ENCODE measurements at places on chromosomes 7 and 10.

DNA sequence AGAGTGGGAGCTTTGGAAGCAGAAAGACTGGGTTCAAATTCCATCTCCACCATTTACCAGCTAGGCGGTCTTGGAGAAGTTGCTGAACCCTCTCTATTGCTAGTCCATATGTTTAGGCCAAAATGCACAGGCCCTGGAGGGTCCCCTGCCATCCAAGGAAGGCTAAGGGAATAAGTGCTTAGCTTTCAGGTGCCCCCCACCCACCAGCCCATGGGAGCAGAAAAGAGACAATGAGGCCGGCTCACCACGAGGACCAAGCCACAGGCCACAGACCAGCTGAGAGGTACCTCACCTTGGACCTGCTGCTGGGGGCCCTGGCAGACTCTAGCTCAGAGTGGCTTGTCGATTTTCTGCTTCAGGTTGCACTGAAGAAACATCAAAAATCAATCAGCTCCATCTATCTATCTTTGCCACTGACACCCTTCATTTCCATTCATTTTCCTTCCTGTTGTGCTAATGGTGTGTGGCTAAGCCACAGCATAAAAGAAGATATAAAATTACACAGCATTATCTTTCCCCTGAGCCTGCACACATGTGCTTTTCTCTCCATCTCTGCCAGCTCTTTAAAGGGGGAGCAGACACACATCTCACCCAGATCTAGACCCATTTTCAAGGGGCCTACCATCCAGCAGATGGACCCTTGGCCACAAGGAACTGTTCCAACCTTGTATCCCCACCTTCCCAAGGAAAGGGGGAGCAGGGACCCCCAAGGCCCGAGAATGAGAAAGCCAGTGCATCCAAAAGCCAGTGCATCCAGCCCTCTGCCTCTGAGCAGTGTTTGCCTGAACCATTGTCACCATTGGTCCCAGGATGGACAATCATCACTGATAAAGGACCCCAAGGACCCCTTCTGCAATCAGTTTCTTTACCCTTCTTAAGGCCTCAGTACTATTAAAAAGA is 65.4 kb downstream of the GRID1 start:
- DNase-seq = no peak

GRCh38 chr7:116955801-116956476 is 2.6 kb downstream of the ST7 start:
- no peak for DNase-seq

DNA sequence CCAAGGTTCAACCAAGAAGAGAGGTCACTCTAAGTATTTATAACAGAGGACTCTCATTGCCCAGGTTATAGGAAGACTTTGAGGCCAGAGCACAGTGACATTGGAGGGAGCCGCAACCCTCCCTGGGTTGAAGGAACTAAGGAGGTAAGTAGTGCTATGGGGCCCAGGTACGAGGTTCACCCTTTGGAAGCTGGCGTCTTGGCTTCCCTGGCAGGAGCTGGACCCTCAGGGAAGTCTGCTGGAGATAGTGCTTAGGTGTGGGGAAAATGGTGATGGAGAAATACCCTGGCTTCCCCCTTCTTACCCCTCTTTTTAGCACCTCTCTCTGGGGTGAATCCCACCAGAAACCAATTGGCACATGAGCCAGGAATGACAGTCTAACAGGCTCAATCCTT is 317.9 kb upstream of the ZNF32 start:
- no peak for DNase-seq

DNA sequence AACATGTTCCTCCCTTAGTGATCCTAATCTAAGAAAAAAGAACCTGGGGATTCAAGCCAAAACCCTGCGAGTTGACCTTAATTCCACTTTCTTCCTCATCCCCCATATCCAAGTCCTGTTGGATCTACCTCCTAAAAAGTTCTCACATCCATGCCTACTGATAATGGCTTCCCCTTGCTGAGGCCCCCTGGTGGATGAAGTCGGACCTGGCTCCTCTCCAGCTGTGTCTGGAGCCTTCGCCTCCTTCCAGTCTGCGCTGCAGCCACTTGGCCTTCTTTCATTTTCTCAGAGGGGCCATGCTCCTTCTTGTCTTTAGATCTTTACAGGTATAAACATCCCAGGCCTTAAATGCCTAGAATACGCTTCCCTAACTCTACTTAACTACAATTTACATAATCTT is 8.1 kb downstream of the PDE1C start:
- peak; percentile 33 for DNase-seq

DNA sequence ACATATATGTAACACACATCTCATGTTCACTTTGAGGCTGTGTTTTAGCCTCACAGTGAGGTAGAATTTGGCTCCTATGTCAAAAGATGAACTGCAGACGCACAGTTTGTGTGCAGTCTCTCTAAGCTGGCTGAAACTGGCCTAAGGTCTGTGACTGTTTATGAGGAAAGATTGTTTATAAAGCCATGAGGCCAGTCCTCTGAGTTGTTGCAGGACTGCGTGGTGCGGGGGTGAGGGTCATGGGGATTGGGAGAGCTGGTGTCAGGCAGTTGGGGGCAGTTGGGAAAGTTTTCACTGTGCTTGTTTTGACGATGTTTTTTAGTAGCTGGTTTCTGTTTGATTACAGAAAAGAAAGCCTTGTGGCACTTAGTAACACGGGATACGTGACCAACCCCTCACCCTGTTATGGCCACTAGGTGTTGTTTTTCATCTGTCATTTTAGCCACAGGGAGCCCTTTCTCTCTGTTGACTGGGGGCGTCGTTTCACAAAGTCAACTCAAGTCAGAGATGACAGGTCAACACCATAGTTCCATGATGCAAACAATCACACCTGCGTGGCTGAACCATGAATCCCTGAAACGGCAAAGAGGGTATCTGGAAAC is 310.9 kb downstream of the CCDC3 start:
- no peak for DNase-seq

GRCh38 chr10:42801135-42801534 is 18.5 kb downstream of the BMS1 start:
- no peak for DNase-seq

DNA sequence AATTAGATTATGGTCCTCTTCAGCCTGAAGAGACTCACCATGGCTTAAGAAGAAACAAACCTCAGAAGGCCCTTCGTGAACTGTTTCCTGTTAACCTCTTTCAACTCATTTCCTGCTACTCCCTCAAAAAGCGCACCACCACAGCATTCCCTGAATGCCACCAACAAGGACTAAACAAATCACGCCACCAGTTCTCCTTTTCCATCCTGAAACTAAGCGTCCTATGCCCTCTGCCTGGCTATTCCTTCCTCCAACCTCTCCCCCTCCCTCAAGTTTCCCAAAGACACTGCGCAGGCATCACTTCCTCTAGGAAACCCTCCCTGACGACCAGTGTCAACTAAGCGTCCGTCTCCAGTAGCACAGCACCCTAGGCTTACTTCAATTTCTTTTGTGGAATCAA is 12.0 kb downstream of the YWHAG start:
- DNase-seq = no peak

- DNase-seq = no peak
Observed at GRCh38 chr10:97321804-97322190, 2.7 kb downstream of the FRAT1 start.

DNA sequence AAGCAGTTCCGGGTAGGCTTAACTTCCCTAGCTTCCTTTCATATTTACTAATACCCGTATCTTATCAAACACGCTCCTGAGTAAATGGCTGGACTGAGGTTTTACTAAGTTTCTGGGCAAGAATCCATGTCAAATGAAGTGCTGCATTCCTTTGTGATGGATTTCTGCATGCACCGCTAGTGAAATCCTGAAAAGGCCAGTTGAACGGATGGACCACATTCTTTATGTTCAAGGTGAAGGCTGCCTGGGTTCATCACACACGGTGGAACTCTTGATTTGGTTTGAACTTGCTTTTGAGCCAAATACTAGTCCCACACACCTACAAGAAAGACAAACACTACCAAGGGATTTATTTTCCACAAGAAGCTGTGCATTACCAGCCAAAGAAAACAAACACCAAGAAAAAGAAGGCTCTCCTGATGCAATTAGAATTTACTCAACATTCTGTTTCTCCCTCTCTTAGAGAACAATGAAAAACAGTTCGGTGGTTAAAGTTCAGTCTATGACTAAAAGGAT is 255.0 kb upstream of the SEMA3C start:
- peak; percentile 16 for DNase-seq

- no peak for DNase-seq
Observed at GRCh38 chr10:96352027-96352426, 6.8 kb downstream of the OPALIN start.

GRCh38 chr7:107715531-107715930 is 28.4 kb upstream of the CBLL1 start:
- DNase-seq = no peak

DNA sequence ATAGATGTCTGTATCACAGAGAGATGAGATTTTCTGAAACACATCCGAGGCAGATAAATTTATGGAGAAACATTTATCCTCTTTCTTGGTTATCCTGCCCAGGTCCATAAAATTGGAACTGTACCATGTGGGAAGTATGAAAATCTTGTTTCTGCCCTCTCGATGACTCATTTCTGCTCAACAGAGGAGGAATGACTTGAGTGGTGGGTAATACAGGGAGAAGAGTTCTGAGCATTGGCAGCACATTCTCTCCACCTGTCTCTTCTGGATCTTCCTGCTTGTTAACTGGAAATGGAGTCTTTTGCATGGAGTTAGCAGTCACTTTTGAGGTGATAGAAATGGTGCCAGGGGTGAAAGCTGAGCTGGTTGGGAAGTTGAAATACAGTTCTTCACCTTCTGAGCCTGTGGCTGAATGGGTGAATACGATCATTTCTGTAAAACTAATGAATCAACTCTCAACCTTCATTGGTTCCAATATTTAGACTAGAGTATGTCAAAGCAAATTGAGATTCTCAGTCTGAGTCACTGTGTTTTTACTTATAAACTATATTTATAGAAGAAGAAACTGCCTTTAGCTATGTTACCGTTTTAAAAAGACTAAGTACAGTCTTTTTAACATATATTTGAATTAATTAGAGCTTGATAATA is 945.5 kb downstream of the SORCS3 start:
- no peak for DNase-seq

GRCh38 chr7:88546808-88547207 is 212.7 kb upstream of the ZNF804B start:
- no peak for DNase-seq

GRCh38 chr10:77710759-77711682 is 73.4 kb upstream of the KCNMA1 start:
- peak; percentile 94 for DNase-seq

GRCh38 chr7:102236592-102237287 is 49.9 kb upstream of the SH2B2 start:
- peak; percentile 91 for DNase-seq

- no peak for DNase-seq
Observed at GRCh38 chr10:63799521-63800300, 278.5 kb downstream of the REEP3 start.

GRCh38 chr10:547591-548081 is 141.8 kb downstream of the DIP2C start:
- DNase-seq = no peak

GRCh38 chr7:133770863-133771492 is 356.2 kb upstream of the LRGUK start:
- peak; percentile 11 for DNase-seq

GRCh38 chr10:3149918-3150317 is 22.7 kb downstream of the PITRM1 start:
- no peak for DNase-seq

- DNase-seq = no peak
Observed at GRCh38 chr7:127476618-127477017, 84.1 kb upstream of the ZNF800 start.

DNA sequence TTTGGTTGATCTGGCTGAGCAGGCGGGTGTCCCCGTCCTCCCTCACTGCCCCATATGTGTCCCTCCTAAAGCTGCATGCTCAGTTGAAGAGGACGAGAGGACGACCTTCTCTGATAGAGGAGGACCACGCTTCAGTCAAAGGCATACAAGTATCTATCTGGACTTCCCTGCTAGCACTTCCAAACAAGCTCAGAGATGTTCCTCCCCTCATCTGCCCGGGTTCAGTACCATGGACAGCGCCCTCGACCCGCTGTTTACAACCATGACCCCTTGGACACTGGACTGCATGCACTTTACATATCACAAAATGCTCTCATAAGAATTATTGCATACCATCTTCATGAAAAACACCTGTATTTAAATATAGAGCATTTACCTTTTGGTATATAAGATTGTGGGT is 26.9 kb upstream of the TRIM56 start:
- peak; percentile 73 for DNase-seq

DNA sequence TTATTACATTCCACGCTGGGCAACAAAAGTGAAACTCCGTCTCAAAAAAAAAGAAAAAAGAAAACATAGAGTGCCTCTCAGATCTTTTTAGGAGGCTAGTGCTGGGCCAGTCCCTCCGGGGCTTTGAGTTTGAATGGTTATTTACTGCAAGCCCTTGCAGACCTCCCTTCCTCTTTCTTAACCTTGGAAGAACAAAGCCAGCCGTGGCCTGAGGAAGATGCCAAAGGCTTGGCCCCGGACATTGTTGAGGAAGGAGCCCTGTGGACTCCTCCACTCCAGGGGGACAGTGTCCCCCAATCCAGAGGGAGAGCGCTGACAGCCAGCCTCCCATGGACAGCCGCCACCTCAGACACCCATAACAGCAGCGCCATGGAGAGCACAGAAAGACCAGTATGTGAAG is 5.0 kb downstream of the TSPAN33 start:
- no peak for DNase-seq

DNA sequence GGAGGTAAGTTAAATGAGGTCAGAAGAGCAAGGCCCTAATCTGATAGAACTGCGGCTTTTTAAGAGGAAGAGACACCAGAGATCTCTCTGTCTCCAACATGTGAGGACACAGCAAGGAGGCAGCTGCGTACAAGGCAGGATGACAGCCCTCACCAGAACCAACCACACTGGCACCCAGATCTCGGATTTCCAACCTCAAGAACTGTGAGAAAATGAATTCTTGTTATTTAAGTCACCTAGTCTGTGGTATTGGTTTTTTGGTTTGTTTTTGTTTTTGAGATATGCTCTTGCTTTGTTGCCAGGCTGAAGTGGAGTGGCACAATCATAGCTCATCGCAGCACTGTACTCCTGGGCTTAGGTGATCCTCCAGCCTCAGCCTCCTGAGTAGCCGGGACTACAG is 127.2 kb downstream of the DLG5 start:
- DNase-seq = no peak

GRCh38 chr10:11875494-11876281 is 52.5 kb downstream of the PROSER2 start:
- peak; percentile 100 for DNase-seq

GRCh38 chr10:60434418-60435046 is 44.9 kb upstream of the ANK3 start:
- peak; percentile 50 for DNase-seq

DNA sequence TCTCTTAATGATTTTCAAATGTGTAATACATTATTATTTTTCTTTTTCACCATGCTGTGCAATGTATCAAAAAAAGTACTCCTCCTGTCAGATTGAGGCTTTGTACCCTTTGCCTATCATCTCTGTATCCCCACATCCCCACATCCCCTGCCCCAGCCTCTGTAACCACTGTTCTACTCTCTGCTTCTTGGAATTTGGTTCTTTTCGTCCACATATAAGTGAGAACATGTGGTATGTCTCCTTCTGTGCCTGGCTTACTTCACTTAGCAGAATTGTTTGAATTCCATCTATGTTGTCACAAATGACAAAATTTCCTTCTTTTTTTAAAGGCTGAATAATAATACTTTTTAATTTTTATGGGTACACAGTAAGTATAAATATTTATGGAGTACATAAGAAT is 13.8 kb downstream of the TAF3 start:
- DNase-seq = peak; percentile 20

Data from AG20443 (cell line).